Upper lobe of right lung (tissue), 1 donor: ENCODE measurements at places on chromosomes 1 and 21. TPM values are rescaled to one million over a fixed set of nuclear protein-coding genes. Genes with fewer than 3 reads are reported as not detected.

Gene SEC16B
- 2.2 TPM for total RNA-seq

Gene CFAP141
- total RNA-seq: not detected

Gene SPAG17
- total RNA-seq: 0.12 TPM

- DNase-seq: no peak
- H3K36me3 ChIP-seq: no peaks in the 10 kb centered on the region
- H3K27ac ChIP-seq: no peak overlapping the region
- no peak overlapping the region for H3K4me3 ChIP-seq
Measured at GRCh38 chr21:41373253-41373652, 11.4 kb downstream of the MX2 start.
